ELR (cell line): ENCODE measurements at places on chromosomes 3 and 15.

DNA sequence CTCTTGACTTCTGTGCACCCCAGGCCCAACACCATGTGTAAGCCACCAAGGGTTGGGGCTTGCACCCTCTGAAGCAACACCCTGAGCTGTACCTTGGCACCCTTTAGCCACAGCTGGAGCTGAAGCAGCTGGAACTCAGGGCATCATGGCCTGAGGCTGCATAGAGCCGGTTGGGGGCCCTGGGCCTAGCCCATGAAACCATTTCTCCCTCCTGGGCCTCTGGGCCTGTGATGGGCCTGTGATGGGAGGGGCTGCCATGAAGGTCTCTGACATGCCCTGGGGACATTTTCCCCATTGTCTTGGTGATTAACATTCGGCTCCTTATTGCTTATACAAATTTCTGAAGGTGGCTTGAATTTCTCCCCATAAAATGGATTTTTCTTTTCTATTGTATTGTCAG, 22.4 kb upstream of the ADAMTSL3 start:
- no peak for DNase-seq

- peak; percentile 16 for DNase-seq
Measured at GRCh38 chr15:25784876-25785640, 78.1 kb downstream of the ATP10A start.

GRCh38 chr15:57507111-57507510, 84.6 kb upstream of the MYZAP start:
- DNase-seq: no peak

GRCh38 chr15:51240066-51240465, 98.3 kb downstream of the CYP19A1 start:
- DNase-seq: no peak

GRCh38 chr3:152416808-152417580, 148.3 kb downstream of the MBNL1 start:
- DNase-seq: peak; percentile 31

DNA sequence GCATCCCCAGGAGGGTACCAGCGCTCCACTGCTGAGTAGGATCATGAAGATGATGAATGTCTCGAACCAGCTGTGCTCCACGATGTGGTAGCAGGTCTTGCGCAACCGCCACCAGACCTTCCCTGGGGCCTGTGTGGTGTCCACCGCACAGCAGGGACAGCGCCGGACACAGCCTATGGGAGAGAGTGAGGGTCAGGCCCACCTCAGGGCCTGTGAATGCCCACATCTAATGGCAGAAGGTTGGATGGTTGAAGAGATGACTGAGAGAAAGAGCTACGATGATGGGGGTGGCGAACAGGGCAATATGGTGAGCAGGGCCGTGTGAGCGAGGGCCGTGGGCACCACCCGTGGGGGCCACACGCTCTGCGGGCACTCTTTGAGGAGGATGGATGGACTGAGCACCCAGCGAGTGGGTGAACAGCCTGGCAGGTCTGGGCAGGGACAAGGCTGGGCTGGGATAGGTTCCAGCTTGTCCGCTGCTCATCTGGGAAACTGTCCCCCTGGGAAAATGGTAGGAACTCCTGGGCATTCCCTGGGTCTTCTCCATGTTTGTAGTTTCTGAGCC, 74.1 kb downstream of the SCN5A start:
- no peak for DNase-seq

DNA sequence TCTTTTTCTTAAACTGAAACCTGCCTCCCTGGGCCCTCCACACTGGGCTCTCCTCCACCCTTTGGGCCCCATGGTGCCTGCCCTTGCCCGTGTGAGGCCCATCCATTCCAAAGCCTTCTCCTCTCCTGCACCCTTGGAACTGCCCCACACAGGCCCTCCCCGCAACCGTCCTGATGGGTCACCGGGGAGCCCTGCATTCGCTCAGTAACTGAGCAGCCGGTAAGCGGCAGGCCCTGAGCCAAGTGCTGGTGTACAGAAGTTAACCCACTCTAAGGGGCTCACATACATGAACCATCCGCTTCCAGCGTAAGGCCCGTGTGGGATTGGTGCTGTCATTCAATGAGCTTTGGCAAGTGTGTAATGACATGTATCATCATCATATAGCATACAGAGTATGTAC, 5.4 kb upstream of the LRRC15 start:
- DNase-seq: no peak

DNA sequence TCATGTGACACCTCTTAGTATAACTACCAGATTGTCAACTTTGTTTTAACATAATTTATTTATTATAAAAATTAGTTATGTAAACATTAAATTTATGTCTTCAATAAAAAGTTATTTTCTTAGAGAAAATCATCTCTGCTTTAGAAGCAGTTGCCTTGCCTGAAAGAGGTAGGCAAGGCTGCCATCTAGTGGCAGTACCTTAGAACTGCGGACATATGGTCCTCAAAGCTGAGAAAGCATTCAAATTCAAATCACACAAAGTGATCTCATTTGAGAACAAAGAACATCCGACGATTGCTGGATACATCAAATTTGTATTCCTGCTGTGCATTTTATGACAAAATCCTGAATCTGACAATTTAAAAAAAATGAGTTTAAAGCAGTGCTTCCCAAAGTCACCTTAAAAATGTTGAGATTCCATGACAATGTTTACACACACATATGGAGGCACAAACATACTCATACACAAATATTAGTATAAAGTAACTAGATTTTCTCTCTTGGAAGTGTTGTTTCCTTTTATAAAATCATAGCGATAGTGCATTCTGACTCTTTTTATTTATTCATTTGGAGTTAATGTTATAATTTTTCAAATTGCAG, 617.4 kb downstream of the CADM2 start:
- DNase-seq: peak; percentile 36

GRCh38 chr3:20776286-20776685, 590.3 kb upstream of the SGO1 start:
- no peak for DNase-seq

GRCh38 chr3:54863366-54863765, 64.5 kb downstream of the LRTM1 start:
- DNase-seq: peak; percentile 16

- DNase-seq: peak; percentile 77
Measured at GRCh38 chr3:100463002-100463401, 29.4 kb upstream of the TMEM45A start.
